Germinal center (tissue), 1 donor: ENCODE measurements at places on chromosomes 6 and 20.

DNA sequence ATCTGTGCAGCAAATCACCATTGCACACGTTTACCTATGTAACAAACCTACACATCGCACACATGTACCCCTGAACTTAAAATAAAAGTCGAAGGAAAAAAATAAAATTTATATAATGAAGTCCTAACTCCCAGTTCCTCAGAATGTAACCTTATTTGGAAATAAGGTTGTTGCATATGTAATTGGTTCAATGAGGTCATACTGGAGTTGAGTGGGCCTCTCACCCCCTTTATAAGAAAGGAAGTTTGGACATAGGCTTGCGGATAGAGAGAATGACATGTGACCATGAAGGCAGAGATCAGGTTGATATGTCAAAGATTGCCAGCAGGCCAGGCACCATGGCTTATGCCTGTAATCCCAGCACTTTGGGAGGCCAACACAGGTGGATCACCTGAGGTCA lies 16.1 kb upstream of the ZBTB22 start:
- DNase-seq = no peak

DNA sequence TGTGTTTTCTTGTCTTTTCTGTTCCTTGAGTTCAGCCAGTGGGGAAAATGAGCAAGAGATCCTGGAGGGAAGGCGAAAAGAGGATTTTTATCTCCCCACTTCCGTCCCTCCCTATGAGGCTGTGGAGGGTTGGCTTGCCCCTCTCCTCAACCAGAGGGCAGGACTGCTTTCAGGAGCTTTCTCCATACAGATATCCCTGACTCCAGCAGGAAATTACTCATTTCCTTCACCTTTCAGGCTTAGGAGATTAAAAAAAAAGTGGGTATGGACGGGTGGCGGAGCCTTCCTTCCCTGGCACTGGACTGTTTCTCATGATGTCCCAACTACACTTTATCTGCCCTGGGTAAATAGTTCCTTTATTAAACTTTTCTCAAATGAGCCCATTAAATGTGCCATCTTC lies 241.2 kb downstream of the FRK start:
- no peak for DNase-seq

GRCh38 chr6:85192186-85192585 lies 257.7 kb upstream of the NT5E start:
- DNase-seq = no peak

DNA sequence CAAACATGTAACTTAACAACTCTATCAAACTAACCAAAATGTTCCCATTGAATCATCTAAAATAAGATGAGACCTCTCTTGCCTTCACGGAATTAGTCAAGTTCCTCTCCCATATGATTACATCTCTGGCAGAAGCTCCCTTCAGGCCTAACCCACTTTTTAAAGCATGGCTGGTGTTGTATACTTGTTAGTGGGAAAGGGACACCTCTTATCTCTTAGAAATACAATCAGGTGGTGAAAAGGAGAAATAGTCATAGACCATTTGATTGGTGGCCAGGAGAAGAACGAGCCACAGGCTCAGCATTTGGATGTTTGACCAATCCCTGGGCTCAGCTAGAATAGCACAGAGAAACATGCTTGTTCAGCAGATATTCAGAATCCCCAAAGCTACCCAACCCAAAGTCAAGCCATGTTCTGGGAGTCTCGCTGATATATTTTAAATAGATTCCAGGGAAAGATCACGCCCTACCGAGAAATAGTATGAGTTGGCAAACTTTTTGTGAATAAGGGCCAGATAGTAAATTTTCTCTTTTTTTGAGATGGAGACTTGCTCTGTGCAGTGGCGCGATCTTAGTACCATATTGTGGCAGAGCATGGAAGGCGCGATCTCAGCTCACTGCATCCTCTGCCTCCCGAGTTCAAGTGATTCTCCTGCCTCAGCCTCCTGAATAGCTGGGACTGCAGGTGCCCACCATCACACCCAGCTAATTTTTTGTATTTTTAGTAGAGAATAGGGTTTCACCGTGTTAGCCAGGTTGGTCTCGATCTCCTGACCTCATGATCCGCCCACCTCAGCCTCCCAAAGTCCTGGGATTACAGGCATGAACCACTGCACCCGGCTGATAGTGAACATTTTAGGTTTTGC lies 126.3 kb upstream of the MYLIP start:
- no peak for DNase-seq

GRCh38 chr6:133730881-133731280 lies 158.0 kb upstream of the TCF21 start:
- no peak for DNase-seq

GRCh38 chr6:141402489-141402888 lies 730.2 kb upstream of the GJE1 start:
- no peak for DNase-seq

- no peak for DNase-seq
Measured at GRCh38 chr20:58097943-58098342, 130.5 kb downstream of the ANKRD60 start.

DNA sequence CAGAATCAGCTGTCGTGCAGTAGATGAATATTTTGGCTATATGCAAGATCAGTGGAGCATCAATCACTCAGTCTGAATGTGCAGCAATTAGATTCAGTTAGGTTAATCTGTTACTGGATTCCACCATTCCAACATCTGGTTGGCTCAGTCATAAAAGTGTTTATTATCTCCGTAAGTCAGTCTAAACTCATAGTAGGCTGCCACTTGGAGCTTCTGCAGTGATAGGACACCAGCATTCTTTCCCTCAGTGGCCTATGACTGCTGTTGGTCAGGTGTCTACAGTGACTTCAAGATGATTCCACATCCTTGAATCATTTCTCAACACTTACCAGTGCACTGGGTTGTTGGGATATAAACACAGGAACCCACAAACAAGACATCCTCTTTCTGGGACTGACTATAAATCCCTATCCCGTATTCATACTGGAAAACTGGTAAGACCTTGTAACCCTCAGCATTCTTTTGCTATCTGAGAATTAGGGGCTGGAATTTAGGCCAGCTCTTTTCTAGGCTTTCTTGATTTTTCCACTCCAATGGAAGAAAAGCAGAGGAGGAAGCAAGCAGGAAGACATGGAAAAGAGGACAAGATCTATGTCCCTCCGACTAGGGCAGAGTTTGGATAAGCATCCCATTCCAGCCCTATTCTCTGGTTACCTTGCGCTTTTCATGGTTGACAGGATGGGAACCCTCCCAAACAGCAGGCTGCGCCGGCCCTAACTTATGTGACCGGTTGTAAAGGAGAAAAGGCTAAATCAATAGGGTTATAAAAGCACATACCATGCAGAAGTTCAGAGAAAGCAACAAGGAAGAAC lies 919.6 kb downstream of the KIF16B start:
- DNase-seq = no peak

- no peak for DNase-seq
Measured at GRCh38 chr6:148869585-148869984, 122.8 kb downstream of the UST start.

GRCh38 chr6:18352842-18353241 lies 34.3 kb upstream of the RNF144B start:
- no peak for DNase-seq

GRCh38 chr6:79546186-79546585 lies 9.0 kb upstream of the LCA5 start:
- DNase-seq = no peak

DNA sequence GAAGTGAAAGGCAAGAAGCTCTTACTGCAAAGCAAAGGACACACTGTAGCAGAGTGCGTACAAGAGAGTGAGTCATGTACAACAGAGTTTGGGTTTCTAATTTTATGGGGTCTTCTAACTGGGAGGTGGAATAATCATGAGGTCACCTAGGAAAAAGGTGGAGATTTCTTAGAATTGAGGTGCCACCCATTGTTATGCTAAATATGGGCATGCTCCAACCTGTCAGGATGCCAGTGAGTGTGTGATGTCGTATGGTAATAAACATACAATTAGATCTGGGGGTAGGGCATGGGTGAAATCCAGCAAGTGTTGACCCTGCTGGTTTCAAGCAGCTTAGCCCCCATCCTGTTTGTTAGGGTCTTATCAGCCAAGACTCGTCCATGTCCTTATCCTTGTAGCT lies 46.6 kb downstream of the OR2B6 start:
- DNase-seq = no peak

GRCh38 chr6:28710466-28711191 lies 184.9 kb downstream of the GPX5 start:
- DNase-seq = no peak

DNA sequence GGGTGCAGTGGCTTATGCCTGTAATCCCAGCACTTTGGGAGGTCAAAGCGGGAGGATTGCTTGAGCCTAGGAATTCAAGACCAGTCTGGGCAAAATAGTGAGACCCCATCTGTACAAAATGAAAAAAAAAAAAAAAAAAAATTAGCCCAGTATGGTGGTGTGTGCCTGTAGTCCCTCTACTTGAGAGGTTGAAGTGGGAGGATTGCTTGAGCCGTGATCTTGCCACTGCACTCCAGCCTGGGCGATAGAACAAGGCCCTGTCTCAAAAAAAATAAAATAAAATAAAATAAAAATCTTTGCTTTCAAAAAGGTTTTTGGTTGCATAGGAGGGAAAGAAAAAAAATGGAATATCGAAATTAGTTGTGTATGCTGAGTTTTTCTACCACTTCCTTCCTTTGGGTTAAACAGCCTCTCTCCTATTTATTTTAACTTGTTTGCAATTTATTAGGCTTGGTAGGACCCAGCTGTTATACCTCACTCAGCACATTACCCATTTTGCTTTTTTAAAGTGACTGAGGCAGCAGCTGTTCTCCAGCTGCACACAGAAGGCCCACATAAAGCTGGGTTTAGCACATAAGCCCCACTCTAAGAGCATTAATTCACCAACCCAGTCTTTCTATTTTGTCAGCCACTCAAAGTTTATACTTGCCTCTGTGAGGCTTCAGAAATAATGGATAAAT lies 152.3 kb downstream of the ZFAND3 start:
- no peak for DNase-seq
